ENCODE measurements at places on chromosomes 12 and 14. TPM values are rescaled to one million over a fixed set of nuclear protein-coding genes. Genes with fewer than 3 reads are reported as not detected.

Gene DAO
- not detected for total RNA-seq

Gene SERPINA10
- not detected for total RNA-seq

Gene FAM186B
- 0.32 TPM for total RNA-seq

Gene KIF5A
- total RNA-seq = 0.10 TPM

Gene RNASE3
- total RNA-seq = not detected

Gene FAIM2
- not detected for total RNA-seq

Gene TMEM233
- not detected for total RNA-seq

Data from foreskin keratinocyte (primary cell).